Stimulated activated CD8-positive, alpha-beta memory T cell treated with anti-CD3 and anti-CD28 coated beads, Interleukin-4, amount 100 ng/mL, for 1 hour (primary cell): ENCODE measurements at places on chromosomes 5 and 9.

DNA sequence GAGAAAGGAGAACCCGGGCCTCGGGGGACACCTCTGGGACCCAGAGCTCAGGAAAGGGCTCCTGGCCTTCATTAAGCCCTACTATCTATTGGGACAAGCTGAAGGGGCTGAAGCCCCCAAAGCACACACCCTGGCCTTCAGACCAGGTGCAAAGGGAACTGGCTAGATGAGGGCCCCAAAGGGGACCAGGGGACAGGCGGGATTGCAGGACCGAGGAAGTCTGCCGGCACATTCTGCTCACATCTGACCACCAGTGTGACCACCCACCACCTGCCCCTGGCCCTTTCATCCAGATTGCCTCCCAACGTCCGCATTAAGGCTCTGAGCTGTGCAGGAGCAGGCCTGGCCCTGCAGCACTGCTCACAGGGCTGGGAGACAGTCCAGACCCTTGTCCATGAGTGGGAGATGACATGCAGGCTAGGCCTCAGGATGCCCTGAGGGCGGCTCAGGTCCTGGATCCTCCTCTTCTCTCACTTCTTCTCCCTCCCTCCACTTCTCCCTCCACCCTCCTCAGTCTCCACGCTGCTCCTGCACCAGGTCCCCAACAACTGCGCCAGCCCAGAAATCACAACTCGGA lies 19.2 kb downstream of the PSD2 start:
- DNase-seq = no peak

- DNase-seq = no peak
These were observed 19.9 kb upstream of the HMHB1 start for GRCh38 chr5:143791848-143792731.

DNA sequence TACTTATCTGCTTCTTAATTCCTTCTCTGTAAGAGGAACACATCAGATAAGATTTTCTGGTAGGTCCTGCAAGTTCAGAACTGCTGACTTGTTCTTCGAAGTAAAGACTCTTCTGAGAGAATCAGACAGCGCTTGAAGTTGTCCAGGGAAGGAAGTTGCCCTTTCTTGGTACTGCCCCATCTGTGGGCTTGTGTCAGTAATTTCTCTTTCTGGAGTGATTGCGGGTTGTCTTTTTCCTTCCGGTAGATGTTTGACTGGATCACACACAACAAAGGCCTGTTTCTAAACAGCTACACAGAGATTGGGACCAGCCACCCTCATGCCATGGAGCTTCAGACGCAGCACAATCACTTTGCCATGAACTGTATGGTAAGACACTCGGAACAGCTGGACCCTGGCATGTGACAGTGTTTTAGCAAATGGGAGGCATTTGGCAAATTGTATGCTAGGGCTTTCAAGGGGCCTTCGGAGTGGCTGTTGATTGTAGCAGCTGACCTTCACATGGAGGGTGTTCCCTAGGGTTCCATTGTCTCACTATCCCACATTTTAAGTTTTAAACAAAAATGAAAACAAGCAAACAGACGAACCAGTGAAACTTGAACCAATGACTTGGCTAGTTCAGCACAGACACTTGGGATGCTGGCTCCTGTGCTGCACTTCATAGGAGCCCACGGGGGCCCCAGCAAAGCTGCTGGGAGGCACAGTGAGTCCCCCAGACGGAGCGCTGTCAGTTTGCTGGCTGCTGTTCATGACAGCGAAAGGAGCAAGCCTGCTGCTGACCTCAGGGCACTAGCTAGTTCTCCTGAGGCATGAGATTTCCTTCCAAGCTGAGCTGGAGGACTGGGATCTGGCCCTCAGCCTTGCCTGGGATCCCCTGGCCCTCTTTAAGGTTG lies 149.9 kb downstream of the TRIO start:
- DNase-seq = no peak

DNA sequence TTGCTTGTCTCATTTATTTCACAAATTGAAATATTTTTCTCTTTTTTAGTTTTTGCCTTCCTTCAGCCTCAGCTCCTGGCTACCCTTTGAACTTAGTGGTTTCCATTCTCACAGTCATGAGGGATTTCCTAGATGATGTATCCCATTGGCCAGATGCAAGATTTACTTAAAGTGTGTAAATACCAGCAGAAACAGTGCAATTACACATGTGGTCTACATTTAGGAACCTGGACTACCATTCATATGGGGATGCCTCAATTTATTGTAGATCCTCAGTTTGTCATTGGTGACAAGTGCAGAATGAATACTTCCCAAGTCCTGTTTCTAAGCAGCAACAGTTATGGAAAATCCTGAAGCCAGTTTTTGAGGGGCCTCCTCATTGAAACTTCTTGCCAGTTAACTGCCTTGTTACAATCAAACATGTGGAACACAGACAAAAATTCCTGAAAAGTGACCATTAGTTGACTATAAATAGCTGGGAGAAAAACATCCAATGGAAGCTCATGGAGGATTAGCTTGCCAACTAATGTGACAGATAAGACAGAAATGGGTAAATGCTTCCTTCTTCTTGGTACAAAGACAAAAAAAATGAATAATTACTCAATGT lies 113.6 kb upstream of the FER start:
- DNase-seq = no peak

DNA sequence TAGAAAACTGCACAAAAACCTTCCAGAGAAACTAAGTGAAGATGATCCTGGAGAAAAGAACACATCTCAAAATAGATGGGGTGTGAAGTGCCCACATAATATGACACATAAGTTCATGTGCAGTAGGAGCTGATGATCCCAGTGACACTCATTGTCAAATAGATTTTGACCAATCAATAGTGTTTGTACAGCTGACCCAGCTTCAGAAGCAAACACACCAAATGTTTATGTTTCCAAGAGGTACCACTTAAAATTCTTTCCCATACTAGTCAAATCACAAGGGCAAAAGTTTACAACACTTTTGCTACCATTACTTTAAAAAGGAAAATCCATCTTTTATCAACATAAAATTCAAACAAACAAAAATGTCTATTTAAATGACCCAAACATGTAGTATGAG lies 175.0 kb downstream of the MLLT3 start:
- DNase-seq = no peak

DNA sequence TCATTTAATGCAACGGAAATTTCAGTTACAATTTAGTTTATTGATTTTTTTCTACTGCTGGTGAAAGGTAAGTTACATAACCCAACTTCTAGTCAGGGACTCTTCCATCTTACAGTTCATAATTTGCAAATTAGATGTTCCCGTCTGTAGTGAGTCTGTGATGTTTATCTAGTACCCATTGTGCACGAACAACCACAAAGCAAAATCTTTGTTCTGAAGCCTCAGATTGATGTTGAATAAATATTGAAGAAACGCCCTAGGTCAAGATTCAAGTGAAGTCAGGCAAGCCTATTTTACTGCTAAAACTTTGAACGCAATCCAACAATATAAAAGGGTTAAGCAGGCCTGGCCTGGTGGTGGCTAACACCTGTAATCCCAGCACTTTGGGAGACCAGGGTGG lies 43.1 kb downstream of the BASP1 start:
- no peak for DNase-seq
